T-cell (primary cell): ENCODE measurements at places on chromosomes 7 and 10. TPM values are rescaled to one million over a fixed set of nuclear protein-coding genes. Genes with fewer than 3 reads are reported as not detected.

ATG9B gene
- 37.0 TPM for total RNA-seq

EMX2 gene
- not detected for total RNA-seq

ITPRID1 gene
- not detected for total RNA-seq

OR6V1 gene
- not detected for total RNA-seq

FOXP2 gene
- total RNA-seq, result not detected

UCN3 gene
- not detected for total RNA-seq

HOXA13 gene
- not detected for total RNA-seq

ARHGAP22 gene
- 0.33 TPM for total RNA-seq

NPSR1 gene
- total RNA-seq, result not detected

LGI1 gene
- total RNA-seq, result not detected

CRYGN gene
- total RNA-seq, result 1.8 TPM

TMEM236 gene
- total RNA-seq, result 0.03 TPM

KLHDC10 gene
- total RNA-seq, result 17.9 TPM

NOLC1 gene
- 40.7 TPM for total RNA-seq

NAT16 gene
- not detected for total RNA-seq

ARMH3 gene
- total RNA-seq, result 27.1 TPM

PKD1L1 gene
- total RNA-seq, result 0.44 TPM

TSPAN13 gene
- total RNA-seq, result 0.76 TPM

WNT8B gene
- not detected for total RNA-seq

PNLIPRP3 gene
- total RNA-seq, result not detected

SPAM1 gene
- total RNA-seq, result not detected

TCAF2 gene
- total RNA-seq, result 36.4 TPM

PRKCQ gene
- total RNA-seq, result 67.2 TPM

RAB19 gene
- 5.1 TPM for total RNA-seq

IGFBP3 gene
- total RNA-seq, result 20.5 TPM

SNCG gene
- 0.41 TPM for total RNA-seq

HOXA10 gene
- total RNA-seq, result 0.51 TPM

MRPS17 gene
- total RNA-seq, result 10.9 TPM

PGAM2 gene
- total RNA-seq, result 2.9 TPM

POU6F2 gene
- total RNA-seq, result not detected

GIMAP6 gene
- 150 TPM for total RNA-seq

ASB10 gene
- not detected for total RNA-seq

ORC5 gene
- 26.6 TPM for total RNA-seq

ZNF680 gene
- total RNA-seq, result 16.0 TPM

AMPH gene
- not detected for total RNA-seq

SPDYE5 gene
- not detected for total RNA-seq

KCNMA1 gene
- total RNA-seq, result 0.14 TPM

CYP26C1 gene
- total RNA-seq, result 0.23 TPM

TFPI2 gene
- total RNA-seq, result 0.51 TPM

HMX2 gene
- not detected for total RNA-seq

TAF3 gene
- 20.0 TPM for total RNA-seq

SKIDA1 gene
- 0.63 TPM for total RNA-seq

ANKRD7 gene
- 0.88 TPM for total RNA-seq

STMP1 gene
- 22.2 TPM for total RNA-seq

MTERF1 gene
- total RNA-seq, result 23.8 TPM

AZGP1 gene
- total RNA-seq, result 0.89 TPM
